ENCODE measurements at places on chromosomes 5 and 9. TPM values are rescaled to one million over a fixed set of nuclear protein-coding genes. Genes with fewer than 3 reads are reported as not detected.

- DNase-seq = no peak
Observed at GRCh38 chr5:126020770-126021169, 402.4 kb upstream of the GRAMD2B start.

- no peak for DNase-seq
Observed at GRCh38 chr9:127216888-127217217, 47.7 kb upstream of the GARNL3 start.

Gene CDH10
- total RNA-seq = under 0.01 TPM

- DNase-seq = peak; percentile 61
Observed at GRCh38 chr9:35882263-35882848, 12.2 kb upstream of the OR13J1 start.

Gene TMC1
- total RNA-seq = not detected

GRCh38 chr5:39119404-39120051, 45.3 kb upstream of the RICTOR start:
- DNase-seq = no peak

Gene C5orf58
- under 0.01 TPM for total RNA-seq

Gene ADGRD2
- under 0.01 TPM for total RNA-seq

DNA sequence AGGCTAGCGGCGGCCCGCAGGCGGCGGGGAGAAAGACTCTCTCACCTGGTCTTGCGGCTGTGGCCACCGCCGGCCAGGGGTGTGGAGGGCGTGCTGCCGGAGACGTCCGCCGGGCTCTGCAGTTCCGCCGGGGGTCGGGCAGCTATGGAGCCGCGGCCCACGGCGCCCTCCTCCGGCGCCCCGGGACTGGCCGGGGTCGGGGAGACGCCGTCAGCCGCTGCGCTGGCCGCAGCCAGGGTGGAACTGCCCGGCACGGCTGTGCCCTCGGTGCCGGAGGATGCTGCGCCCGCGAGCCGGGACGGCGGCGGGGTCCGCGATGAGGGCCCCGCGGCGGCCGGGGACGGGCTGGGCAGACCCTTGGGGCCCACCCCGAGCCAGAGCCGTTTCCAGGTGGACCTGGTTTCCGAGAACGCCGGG, 253 bp downstream of the SLC12A2 start:
- peak; percentile 64 for DNase-seq

DNA sequence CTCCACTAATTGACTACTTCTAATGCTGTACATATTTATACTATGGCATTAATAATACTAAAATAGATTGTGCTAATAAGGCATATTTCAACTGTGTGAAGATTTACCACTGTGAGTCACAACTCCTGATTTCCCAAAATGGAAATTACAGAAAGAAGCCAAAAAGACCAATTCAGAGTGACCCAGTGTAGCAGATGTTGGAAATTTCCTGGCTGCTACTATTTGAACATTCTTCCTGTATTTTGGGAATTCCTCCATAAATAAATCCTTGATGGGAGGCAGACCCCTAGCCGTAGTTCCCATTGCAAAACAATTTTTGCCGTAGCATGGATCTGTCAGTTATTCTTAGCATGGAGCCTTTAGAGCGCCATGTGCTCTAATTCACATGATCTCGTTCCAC, 11.4 kb upstream of the PRUNE2 start:
- no peak for DNase-seq

DNA sequence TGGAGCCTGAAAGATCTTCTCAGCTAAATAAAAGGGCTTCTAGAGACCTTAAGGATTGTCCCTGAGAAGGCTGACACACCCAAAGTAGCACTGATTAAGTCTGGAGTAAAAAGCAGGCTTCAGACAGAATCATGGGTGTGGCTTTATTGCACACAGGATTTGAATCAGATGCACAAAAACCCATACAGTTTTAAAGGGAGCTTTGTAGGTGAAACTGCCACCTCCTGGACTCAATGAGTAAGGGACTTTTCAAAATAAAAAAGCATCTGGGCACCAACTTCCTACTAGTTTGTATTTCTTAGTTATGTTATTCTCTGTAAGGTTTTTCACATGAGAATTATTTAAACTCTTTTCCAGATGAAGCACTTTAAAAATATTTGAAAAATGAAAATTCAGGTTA, 129.4 kb downstream of the EDIL3 start:
- DNase-seq = peak; percentile 13

GRCh38 chr5:107121793-107122519, 548.8 kb downstream of the EFNA5 start:
- no peak for DNase-seq

Gene NR2F1
- total RNA-seq = not detected

DNA sequence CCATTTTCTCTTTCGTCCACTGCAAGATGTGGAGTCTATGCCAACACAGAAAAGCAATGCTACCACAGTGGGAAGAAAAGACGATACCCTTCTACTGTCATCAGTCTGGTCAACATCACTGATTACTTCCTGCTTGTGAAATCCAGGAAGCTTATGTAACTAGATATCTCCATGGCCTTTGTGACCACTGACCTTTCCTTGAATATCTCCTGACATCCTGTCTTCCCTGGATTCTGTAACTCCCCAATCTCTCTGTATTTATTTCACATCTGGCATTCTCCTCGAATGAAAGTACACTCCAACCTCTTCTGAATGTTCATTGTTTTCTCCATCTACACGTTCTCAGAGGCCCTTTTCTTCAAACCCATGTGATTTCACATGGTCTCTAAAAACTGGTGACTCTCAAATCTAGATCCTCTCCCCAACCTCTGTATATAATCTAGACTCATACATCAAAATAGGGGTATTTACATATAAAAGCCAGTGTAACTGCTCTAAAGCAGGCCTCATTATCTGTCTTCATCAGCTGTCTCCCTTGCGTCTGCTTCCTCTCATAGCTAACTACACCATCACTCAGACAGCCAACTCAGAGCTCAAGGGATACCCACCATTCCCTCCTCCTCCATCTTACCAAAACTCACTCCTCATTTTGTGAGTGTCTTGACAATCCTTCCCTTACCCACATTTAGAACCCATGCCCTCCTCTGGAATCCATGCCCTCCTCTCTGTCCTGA, 156.8 kb downstream of the SEMA5A start:
- DNase-seq = no peak

DNA sequence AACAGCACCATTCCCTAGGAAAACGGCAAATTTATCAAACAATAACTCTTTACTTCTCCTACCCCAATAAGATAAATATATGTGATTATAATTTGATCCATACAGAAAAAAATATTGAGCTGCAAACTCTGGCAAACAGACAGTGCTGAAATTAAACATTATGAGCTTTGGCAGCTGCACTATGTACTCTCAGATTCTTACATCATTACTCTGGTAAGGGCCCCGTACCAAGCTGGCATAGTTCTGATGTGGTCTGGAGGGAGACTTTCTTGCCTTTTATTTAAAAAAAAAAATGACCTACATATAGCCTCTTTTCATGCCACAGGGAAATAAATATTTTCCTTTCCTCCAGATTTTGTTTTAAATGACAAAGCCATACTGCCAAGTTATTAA, 95.0 kb downstream of the NR6A1 start:
- no peak for DNase-seq

GRCh38 chr9:120855827-120856670, 13.3 kb upstream of the PSMD5 start:
- no peak for DNase-seq

DNA sequence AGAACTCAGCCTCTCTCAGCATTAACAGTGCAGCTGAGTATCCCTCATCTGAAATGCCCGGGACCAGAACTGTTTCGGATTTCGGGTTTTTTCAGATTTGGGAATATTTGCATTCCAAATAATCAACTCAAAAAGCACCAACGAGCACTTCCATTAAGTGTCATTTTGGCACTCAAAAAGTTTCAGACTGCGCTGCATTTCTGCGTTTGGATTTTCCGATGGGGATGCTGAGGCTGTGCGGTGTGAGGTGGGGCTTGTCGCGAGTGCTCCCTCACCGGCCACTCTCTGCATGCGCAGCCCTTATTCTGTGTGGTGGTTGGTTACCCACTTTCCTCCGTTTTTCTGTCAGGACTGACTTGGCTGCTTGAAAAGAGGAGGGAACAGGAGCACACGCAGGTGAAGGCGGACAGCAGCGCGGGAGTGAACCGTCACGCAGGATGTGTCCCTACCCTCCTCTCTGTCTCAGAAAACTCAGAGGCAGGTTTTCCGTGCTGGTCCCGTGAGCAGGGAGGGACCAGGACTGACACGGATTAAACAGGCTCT, 8.4 kb downstream of the UBAC1 start:
- DNase-seq = no peak

GRCh38 chr9:96447406-96447805, 2.6 kb upstream of the HABP4 start:
- DNase-seq = no peak

Gene SLC36A3
- not detected for total RNA-seq

GRCh38 chr9:133813749-133814585, 75.8 kb upstream of the SARDH start:
- DNase-seq = no peak

- no peak for DNase-seq
Observed at GRCh38 chr9:85569988-85570387, 171.8 kb downstream of the AGTPBP1 start.

- DNase-seq = no peak
Observed at GRCh38 chr5:140348104-140348503, 1.7 kb upstream of the HBEGF start.

DNA sequence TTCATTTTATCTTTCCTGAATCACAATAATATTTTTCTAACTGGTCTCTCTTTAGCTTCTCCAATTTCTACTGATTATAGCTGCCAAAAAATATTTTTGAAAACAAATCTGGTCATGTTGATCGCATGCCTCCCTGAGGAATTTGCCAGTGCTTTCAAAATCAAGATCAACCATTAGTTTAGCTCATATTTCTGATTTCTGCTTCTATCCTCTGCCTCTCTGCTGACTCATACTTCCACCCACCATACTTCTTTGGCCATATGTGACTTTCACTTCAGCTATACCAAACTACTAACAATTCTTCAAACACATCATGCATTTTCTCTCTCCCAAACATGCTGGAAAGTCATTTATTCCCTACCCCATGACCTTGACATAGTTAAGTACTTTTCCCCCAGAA, 636.5 kb downstream of the TLE1 start:
- DNase-seq = no peak

Gene MZB1
- 90.8 TPM for total RNA-seq

DNA sequence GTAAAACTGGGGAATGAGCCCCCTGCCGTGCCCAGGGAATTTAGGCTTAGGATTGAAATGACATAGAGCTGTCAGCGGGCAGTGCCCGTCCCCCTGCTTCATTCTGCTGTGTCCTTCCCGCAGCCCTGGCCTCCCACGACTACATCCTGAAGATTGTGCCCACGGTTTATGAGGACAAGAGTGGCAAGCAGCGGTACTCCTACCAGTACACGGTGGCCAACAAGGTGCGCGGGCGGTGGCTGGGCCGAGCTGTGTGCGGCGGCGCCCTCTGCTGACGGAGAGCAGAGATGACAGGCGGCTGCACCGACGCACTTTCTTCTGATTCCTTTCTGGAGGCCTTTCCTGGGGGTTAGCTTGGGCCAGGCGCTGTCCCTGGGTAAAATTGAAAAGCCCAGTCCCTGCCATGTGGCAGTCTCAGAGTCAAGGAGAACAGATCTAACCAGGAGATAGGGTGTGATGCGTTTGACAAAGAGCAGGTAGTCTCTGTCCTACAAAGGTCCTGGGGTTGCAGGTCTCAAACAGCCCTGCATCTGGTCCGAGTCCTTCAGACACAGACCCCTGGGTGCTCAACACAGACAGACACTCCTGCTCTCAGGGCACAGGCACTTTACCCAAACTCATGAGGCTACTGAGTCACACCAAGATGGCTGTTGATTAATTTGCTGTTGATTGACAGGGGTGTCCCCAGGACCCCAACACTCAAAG, 26.8 kb upstream of the RPL26L1 start:
- peak; percentile 54 for DNase-seq

- DNase-seq = no peak
Observed at GRCh38 chr5:150434464-150434863, 15.1 kb downstream of the RPS14 start.

Gene TTC23L
- under 0.01 TPM for total RNA-seq

DNA sequence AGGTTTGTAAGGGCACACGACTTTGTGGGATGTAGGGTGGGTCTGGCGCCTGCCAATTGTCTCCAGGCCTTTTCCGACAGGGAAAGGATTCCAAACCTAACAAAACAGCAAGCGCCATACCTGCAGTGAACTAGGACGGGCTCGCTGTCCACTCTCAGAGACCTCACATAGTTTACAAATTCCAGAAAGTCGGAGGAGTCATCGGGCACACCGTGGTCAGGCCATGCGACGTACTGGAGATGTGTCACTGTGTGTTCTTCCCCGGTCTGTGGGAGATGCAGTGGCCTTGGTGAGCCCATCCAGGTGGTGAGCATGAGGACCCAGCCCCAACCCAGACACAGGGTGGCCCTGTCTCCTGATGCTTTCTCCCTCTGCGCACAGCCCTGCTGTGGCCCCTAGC, 61.3 kb upstream of the EPB41L4B start:
- no peak for DNase-seq

Gene KIF4B
- not detected for total RNA-seq

- DNase-seq = no peak
Observed at GRCh38 chr9:77210116-77210515, 32.8 kb downstream of the VPS13A start.

Gene SEMA5A
- total RNA-seq = under 0.01 TPM

Gene FSD1L
- 1.6 TPM for total RNA-seq

DNA sequence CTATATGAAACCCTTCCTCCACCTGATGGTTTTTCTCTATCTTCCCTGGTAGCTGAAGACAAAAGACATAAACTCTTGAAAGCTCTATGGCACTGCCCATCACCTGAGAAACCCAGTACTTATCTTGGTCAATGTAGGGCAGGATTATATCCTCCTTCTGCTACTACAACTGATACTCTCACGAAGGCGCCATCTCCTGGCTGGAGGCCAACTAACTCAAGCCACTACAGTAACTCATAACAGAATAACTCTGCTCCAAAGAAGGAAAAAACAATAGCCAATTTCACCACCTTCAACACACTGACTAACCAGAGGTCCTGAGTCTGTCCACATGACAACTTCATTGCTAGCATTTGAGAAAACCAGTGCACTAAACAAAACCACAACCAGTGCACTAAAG, 409.2 kb downstream of the CETN3 start:
- DNase-seq = no peak

GRCh38 chr9:109255394-109255793, 65.5 kb downstream of the EPB41L4B start:
- DNase-seq = no peak

Gene TAS2R1
- not detected for total RNA-seq

Gene ADRA1B
- total RNA-seq = not detected

Data from hematopoietic multipotent progenitor cell (in vitro differentiated cells).